H9 (cell line): ENCODE measurements at places on chromosomes 6 and 20. TPM values are rescaled to one million over a fixed set of nuclear protein-coding genes. Genes with fewer than 3 reads are reported as not detected.

Gene NT5E
- 0.33 and 0.52 TPM in 2 replicates for total RNA-seq

Gene SCRT2
- total RNA-seq, result not detected in 2 replicates

Gene COL20A1
- total RNA-seq, result 1.3 and 2.3 TPM in 2 replicates

Gene ENPP4
- 2.9 and 3.2 TPM in 2 replicates for total RNA-seq

- no peak for DNase-seq
Measured at GRCh38 chr6:119467488-119468081, 118.0 kb upstream of the MAN1A1 start.

- no peak for DNase-seq
Measured at GRCh38 chr20:31718952-31719643, 3.6 kb downstream of the BCL2L1 start.

GRCh38 chr6:149270616-149271015 is 46.9 kb upstream of the TAB2 start:
- DNase-seq, result no peak
